Stimulated activated CD8-positive, alpha-beta memory T cell treated with anti-CD3 and anti-CD28 coated beads, Interleukin-4, amount 100 ng/mL, for 1 hour (primary cell): ENCODE measurements at places on chromosomes 3 and 15.

- DNase-seq: no peak
Measured at GRCh38 chr3:185851046-185851445, 26.2 kb upstream of the IGF2BP2 start.

GRCh38 chr15:41987246-41987924, 15.0 kb upstream of the EHD4 start:
- DNase-seq: no peak

GRCh38 chr3:131602011-131602779, 99.4 kb upstream of the MRPL3 start:
- DNase-seq: no peak

GRCh38 chr3:119598410-119599098, 869 bp downstream of the PLA1A start:
- DNase-seq: no peak

DNA sequence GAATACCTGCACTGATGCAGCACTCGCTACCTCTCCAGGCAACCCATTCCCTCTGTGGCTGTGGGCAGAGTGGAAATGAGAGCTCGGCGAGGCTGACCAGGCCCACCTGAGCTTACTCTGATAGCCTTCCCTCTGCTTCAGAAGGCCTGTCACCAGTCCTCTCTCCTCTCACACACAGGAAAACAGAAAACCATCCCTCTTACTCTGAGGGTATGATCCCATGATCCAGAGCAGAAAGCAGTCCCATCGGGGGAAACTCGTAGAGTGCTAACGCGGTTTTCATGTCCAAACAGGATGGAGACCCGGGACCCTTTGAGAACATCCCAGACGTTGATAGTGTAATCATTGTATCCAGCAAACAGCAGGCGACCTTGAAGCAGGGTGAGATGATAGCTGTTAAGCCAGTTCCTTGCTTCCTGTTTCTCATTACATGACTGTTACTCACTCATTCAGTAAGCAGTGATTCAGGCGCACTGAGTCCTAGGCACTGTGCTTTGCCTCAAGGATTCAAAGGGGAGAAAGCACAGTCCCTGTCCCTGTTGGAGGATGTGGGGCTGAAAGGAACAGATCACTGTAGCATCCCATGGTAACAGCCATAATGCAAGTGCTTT, 11.8 kb upstream of the BCL2L10 start:
- DNase-seq: no peak

- no peak for DNase-seq
Measured at GRCh38 chr3:52218454-52218853, 7.0 kb downstream of the TLR9 start.
